Stimulated activated effector memory CD8-positive, alpha-beta T cell treated with anti-CD3 and anti-CD28 coated beads, Interleukin-12 subunit alpha, Interleukin-12 subunit beta, amount 100 ng/mL, for 72 hours (primary cell): ENCODE measurements at places on chromosomes 3 and 15.

- DNase-seq = no peak
These were observed 4.0 kb downstream of the VILL start for GRCh38 chr3:37994639-37994972.

DNA sequence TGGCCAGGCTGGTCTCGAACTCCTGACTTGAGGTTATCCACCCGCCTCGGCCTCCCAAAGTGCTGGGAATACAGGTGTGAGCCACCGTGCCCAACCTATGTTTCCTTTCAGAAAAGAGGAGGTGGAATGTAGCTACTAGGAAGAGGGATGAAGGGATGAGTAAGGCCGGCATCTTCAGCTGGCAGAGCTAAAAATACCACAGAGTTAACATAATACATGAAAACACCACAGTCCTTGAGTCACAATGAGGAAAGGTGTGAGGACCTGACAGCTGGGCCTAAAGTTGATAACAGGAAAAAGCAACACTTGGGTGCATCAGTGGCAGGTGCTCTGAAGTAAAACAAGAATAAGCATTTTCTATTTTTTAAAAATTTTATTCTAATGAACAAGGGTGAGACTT lies 392.2 kb downstream of the DIPK2A start:
- no peak for DNase-seq

DNA sequence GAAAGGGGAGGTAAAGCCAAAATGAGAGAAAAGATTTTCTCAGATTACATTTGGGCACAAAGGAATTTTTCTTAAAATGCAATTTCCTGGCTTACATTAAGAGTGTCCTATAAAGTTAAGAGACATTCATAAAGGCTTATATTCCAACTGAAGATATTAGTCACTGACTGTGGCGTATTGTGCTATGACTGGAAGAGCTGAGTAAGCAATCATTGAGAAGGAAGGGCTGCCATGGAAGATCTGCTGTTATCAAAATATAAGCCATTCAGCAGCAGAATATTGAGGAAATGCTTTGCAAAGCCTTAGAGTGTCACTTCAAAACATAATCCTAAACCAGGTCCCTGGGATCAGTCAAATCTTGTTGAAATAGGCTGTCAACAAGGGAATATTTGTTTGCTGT lies 593.9 kb downstream of the TUSC7 start:
- no peak for DNase-seq

DNA sequence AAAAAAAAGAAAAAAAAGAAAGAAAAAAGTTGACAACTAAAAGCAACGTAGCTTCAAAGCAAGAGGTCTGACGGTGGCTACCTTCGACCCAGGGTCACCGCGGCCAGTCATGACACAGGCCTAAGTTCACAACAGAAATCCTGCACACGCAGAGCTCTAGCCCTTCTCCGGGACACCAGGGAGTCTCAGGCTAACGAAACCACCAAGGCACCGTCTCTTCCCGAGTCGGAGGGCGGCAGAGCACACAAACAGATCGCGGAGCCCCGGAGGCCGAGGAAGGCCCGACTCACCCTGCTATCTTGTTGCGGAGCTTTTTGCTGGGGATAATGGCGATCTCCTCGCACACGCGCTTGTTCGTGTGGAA lies 584 bp downstream of the RPS17 start:
- DNase-seq = no peak

DNA sequence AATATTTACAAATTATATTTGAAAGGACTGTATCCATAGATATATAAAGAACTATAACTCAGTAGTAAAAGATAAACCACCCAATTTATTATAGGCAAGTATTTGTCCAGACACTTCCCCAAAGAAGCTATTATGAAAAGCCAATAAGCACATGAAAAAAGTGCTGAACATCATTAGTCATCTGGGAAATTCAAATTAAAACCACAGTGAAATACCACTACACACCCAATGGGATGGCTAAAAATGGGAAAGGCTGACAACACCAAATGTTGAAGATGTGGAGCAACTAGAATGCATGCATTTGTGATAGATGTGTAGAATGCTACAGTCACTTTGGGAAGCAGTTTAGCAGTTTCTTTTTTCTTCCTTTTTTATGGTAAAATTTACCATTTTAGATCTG lies 147.0 kb downstream of the PDE8A start:
- no peak for DNase-seq

DNA sequence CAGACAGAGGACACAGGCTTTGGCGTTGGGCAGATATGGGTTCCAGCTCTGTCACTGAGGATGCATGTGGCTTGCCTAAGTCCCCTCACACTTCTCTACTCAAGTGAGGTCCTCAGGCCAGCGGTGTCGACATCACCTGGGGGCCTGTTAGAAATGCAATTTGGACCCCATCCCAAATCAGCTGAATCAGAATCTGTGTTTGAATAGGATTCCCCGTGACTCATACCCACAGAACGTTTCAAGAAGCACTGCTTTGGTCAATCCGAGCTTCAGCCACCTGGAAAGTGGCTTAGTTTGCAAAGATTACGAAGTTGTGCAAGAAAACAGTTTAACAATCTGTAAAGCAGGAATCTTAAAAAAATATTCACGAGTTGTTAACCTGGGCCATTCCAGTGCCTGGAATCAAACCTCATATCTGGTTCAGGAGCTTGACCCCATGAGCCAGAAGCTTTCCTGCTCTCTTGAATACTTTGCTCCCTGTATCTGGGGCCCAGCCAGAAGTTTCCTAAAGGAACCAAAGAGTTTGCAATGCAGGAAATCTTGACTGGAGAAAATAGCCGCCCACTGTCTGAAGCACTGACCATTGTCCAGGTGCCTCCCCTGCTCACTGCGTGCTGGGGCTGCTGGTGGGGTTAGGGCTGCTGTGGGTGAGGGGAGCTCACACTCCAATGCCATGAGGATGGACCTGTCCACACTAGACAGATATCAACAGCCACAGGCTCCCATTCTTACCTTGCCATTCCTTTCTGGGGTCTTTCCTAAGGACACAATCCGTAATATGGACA lies 208.5 kb upstream of the LINGO1 start:
- DNase-seq = no peak

GRCh38 chr3:30511524-30512251 lies 94.7 kb upstream of the TGFBR2 start:
- DNase-seq = no peak

GRCh38 chr15:67768313-67768977 lies 56.9 kb upstream of the SKOR1 start:
- DNase-seq = no peak

GRCh38 chr3:33041909-33042308 lies 55.0 kb downstream of the GLB1 start:
- DNase-seq = no peak

- no peak for DNase-seq
These were observed 16.0 kb upstream of the ADIPOQ start for GRCh38 chr3:186826410-186826975.

DNA sequence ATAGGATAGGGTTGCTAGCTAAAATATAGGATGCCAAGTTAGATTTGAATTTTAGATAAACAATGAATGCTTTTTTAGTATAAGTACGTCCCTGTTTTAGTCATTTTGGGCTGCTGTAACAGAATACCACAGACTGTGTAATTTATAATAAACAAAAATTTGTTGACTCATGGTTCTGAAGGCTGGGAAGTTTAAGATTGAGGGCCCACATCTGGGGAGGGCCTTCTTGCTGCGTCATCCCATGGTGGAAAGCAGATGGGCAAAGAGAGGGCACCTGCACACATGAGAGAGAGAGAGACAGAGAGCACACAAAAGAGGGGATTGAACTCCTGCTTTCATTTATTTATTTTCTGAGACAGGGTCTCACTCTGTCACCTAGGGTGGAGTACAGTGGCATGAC lies 246.5 kb downstream of the EPHB1 start:
- DNase-seq = no peak

DNA sequence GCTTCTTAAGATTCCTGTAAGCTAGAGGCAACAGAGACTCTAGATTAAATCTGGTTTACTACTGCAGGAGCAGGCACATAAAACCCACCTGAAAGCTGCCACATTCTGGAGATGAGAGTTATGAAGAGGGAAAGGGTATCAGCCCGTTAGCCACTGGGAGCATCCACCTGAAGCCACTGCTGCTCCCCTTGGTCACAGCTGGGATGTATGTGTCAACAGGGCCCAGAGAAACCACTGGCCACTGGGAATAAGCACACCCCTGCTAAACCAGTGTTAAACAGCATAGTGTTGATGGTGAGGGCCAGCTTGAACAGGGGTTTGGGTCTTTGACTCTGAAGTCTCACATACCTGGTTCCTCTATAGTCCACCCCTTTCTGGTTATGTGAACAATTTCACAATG lies 10.9 kb downstream of the SLCO2A1 start:
- DNase-seq = no peak

- DNase-seq = no peak
These were observed 4.2 kb upstream of the LRIG1 start for GRCh38 chr3:66504850-66505641.

- DNase-seq = no peak
These were observed 60.5 kb upstream of the ARRDC4 start for GRCh38 chr15:97899981-97900380.

DNA sequence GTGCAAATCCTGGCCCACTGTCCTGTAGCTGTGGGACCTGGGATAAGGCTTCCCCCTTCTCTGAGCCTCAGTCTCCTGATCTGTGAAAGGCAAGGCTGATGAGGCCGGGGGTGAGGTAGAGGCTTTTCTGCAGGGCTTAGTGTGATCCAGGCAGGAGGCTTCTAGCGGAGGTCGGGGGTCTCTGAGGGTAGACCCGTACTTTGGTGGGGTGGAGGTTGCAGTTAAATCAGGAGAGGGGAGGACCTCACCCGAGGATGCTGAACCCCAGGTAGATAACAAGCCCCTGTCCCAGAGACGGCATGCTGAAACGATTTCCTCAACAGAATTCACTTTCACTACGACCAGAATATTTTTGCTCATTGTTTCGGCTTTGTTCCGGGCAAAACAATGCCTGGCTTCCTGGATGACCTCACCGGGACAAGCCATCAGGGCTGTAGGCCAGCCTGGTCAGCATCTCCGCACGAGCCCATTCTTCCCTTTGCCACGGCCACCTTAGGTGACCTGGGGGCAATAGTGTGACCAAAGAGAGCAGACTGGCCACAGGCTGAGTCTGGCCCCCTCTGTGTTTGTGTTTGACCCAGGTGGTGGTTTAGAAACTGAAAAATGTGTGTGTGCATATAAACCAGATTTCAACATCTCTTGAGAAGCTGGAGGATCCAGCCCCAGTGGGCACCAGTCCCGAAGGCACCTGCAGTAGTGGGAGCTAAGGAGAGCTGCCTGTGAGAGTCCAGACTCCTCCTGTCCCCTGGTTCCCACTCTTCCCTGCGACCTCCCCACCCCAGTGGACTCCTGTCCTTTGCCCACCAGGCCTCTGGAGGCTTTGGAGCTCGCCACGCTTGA lies 33.0 kb downstream of the SLC6A6 start:
- no peak for DNase-seq

DNA sequence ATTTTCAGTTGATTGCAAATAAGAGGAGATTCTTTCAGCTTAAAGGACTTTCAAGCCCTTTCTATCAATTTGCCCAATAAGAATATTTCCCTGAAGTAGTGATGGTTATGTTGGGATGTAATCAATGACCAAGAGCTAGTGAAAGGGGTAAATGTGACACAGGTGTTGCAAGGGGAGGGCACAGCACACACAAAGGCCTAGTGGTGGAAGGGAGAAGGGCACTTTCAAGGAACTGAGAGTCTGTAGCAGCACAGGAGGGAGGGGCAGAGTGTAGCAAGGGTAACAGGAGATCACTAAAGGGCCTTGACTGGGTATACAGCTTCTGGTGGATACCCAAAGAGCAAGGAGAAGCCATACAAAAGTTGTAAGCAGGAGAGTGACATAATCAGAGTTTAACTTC lies 217.8 kb upstream of the ARHGEF26 start:
- no peak for DNase-seq

GRCh38 chr15:68447209-68447608 lies 15.2 kb upstream of the ITGA11 start:
- DNase-seq = no peak

GRCh38 chr3:65778968-65779367 lies 259.8 kb downstream of the MAGI1 start:
- DNase-seq = no peak

DNA sequence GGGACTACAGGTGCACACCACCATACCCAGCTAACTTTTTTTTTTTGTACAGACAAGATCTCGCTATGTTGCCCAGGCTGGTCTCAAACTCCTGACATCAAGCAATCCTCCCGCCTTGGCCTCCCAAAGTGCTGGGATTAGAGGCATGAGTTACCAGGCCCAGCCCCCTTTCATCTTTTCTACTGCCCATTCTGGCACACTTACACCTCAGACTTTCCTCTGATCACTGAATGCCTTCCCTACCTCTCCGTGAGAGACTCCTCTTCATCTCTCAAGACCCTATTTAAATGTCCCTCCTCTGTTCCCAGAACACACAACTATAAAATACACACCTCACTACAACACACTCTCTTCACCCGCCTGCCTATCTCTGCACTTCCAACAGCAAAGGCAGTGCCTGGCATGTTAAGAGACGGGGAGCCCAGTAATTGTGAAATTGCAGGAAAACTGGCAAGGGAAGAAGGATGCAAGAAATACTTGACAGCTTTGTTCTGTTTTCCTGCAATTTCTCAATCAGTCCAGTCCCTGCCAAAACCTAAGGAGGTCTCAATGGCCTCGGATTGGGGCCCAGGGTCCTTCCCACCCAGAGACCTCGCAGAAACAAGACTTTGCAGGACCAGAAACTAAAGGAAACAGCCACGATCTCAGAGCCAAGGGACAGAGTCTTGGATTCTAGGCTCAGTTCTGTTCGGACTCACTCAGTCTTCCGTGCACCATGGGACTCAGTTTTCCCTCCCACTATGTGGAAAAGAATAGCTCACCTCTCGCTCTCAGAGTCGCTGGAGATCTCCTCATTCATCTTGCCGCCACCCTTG lies 849 bp downstream of the RRP9 start:
- no peak for DNase-seq

DNA sequence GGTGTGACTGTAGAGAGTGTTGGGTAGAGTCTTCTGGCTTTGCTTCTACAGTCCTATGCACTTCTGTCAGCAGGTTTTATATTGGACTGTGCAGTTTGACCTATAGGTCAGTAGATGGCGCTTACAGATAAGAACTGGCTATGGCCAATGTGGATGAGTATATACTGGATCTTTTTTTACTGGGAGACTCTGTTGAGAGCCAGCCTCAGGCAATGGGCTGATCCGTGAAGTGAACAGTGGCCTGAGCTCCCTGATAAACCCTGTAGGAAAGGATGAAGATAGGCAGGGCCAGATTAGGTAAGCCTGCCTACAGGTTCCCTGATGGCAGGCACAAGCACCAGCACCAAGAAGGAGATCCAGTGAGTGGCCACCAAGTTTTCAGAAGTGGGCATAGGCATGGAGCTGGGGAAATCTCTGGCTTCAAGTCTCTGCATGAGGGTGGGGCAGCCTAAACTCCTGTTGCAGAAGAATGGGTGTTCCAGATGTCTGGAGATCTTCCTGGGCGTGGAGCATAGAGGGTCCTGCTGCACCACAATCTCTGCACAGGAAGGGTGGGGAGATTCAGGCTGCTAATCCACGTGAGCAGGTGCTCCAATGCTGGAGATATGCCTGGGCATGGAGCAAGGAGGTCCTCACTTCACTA lies 326.0 kb upstream of the SGO1 start:
- DNase-seq = no peak

- DNase-seq = no peak
These were observed 392.3 kb upstream of the NECTIN3 start for GRCh38 chr3:110679285-110679684.

DNA sequence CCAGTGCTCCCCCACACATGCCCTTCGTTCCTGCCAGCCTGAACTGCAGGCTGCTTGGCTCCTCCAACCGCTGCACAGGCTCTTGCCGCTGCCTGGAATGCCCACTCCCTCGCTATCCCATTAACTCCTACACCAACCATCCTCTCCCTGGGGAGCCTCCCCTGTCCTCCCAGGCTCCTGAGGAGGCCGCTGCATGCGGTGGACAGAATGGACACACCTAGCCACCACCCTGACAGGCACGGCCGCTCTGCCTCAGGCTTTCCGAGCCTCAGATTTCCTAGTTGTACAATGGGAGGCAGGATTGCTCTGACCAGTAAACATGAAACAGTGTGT lies 2.3 kb downstream of the PLXNB1 start:
- no peak for DNase-seq
